BJ (cell line): ENCODE measurements at places on chromosomes 5 and 9. TPM values are rescaled to one million over a fixed set of nuclear protein-coding genes. Genes with fewer than 3 reads are reported as not detected.

TAS2R1 gene
- polyA plus RNA-seq: 0.06 and 0.54 TPM in 2 replicates

SHISAL2B gene
- not detected in 2 replicates for polyA plus RNA-seq

CCL27 gene
- polyA plus RNA-seq: 0.11 and 0.12 TPM in 2 replicates

ANKRD31 gene
- 0.02 and 0.07 TPM in 2 replicates for polyA plus RNA-seq

LRRC70 gene
- 0.07 and 0.13 TPM in 2 replicates for polyA plus RNA-seq

ZNF454 gene
- polyA plus RNA-seq: 0.15 and 0.21 TPM in 2 replicates

SLC6A18 gene
- polyA plus RNA-seq: not detected in 2 replicates

PDZD2 gene
- 0.06 TPM in 1 of 2 replicates, not detected in the other for polyA plus RNA-seq

GRM6 gene
- polyA plus RNA-seq: not detected in 2 replicates

AJM1 gene
- polyA plus RNA-seq: 0.86 and 1.0 TPM in 2 replicates

GNA14 gene
- 0.22 and 0.25 TPM in 2 replicates for polyA plus RNA-seq

PCA3 gene
- polyA plus RNA-seq: not detected in 2 replicates

FCHSD1 gene
- polyA plus RNA-seq: 35.8 and 45.8 TPM in 2 replicates

HTR1A gene
- polyA plus RNA-seq: not detected in 2 replicates

RXRA gene
- 6.8 and 12.0 TPM in 2 replicates for polyA plus RNA-seq

NOTCH1 gene
- 0.97 and 1.3 TPM in 2 replicates for polyA plus RNA-seq

NR4A3 gene
- polyA plus RNA-seq: 2.0 and 2.3 TPM in 2 replicates

GDA gene
- not detected in 2 replicates for polyA plus RNA-seq

PTGS1 gene
- polyA plus RNA-seq: 72.6 and 102 TPM in 2 replicates

C9orf153 gene
- 0.09 TPM in 1 of 2 replicates, not detected in the other for polyA plus RNA-seq

ENTREP1 gene
- polyA plus RNA-seq: 0.02 and 0.07 TPM in 2 replicates

HSDL2 gene
- 15.2 and 26.0 TPM in 2 replicates for polyA plus RNA-seq

OR1Q1 gene
- polyA plus RNA-seq: 1.0 and 1.1 TPM in 2 replicates

TXNDC8 gene
- not detected in 2 replicates for polyA plus RNA-seq

MPDZ gene
- 22.0 and 28.6 TPM in 2 replicates for polyA plus RNA-seq

FGF1 gene
- 14.8 and 19.2 TPM in 2 replicates for polyA plus RNA-seq

NDUFA8 gene
- 52.4 and 76.6 TPM in 2 replicates for polyA plus RNA-seq

ENHO gene
- 0.11 TPM in 1 of 2 replicates, not detected in the other for polyA plus RNA-seq

MAP1B gene
- 27.1 and 30.9 TPM in 2 replicates for polyA plus RNA-seq

NTRK2 gene
- polyA plus RNA-seq: 2.0 and 2.1 TPM in 2 replicates
